Motor neuron (in vitro differentiated cells): ENCODE measurements at places on chromosomes 16 and 17.

GRCh38 chr17:42303694-42304093 lies 15.4 kb downstream of the STAT5A start:
- ATAC-seq = no peak

DNA sequence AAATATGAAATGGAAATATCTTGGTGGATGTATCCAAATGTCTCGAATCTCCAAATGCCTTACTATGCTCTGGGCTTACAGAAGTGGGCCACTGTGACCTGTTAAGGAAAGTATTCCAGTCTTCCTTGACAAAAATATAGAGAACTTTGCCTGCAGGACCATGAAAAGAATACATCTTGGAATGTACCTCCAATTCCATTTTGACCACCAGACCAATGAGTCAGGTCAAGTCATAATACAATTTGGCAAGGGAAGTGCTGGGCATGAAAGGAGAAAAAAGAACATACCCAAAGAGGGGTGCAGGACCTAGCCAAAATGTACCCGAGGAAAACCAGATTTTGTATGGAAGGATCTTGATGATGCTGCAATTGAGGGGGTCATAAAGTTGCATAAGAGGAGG lies 1153.7 kb upstream of the GOT2 start:
- ATAC-seq = no peak

GRCh38 chr16:67647111-67647651 lies 2.2 kb downstream of the CARMIL2 start:
- ATAC-seq = no peak

DNA sequence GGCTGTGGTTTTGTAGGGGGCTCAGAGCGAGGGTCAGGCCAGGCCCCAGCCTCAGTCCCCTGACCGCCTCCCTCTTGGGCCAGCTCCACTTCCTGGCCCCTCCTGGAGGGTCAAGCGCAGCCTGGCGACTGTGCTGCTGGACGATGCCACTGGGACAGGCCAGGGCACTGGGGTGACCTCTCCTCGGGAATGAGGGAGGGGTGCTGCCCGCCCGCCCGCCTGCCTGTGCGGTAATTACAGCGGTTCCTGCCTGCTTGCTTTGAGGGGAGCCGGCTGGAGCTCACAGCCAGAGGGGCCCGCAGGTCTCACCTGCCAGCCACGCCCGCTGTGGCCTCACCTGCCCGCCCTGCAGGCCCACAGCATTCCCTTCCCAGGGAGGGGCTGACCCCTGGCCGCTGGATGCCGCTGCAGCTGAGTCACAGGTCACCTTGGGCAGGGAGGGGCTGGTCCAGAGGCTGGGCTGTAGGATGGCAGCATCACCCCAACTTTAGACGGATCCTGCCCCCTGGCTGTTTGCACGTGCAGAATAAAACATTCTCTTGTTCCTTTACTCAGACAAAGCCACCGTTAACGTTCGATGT lies 76.7 kb upstream of the CBX4 start:
- peak; percentile 40 for ATAC-seq
